NCI-H1930 (cell line): ENCODE measurements at places on chromosomes 4 and X.

DNA sequence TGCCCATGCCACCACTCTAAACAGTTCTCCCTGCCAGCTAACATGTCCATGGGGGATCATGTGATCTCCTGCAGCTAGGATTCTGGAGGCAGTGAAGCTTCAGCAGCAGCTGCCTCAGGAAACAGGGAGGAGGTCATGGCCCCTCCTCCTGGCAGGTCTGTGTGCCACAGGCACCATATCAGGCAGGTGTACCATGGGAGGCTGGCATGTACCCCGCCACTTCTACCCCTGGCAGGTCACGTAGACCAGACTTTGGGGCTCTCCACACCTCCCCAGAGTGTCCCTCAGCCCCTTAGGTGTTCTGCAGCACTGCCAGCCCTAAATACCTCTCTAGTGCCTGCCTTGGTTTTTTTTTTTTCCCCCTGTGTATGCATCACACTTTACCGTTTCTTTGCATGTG is 110.5 kb upstream of the FAM47C start:
- no peak for DNase-seq

GRCh38 chrX:152960115-152960514 is 33.8 kb downstream of the PNMA5 start:
- DNase-seq, result no peak

- no peak for DNase-seq
Measured at GRCh38 chrX:54029529-54030143, 14.6 kb downstream of the PHF8 start.

GRCh38 chrX:109773374-109773773 is 40.3 kb upstream of the ACSL4 start:
- DNase-seq, result no peak

GRCh38 chr4:173291899-173292298 is 42.3 kb downstream of the HMGB2 start:
- DNase-seq, result no peak

- no peak for DNase-seq
Measured at GRCh38 chr4:28508636-28509035, 1648.0 kb downstream of the STIM2 start.

DNA sequence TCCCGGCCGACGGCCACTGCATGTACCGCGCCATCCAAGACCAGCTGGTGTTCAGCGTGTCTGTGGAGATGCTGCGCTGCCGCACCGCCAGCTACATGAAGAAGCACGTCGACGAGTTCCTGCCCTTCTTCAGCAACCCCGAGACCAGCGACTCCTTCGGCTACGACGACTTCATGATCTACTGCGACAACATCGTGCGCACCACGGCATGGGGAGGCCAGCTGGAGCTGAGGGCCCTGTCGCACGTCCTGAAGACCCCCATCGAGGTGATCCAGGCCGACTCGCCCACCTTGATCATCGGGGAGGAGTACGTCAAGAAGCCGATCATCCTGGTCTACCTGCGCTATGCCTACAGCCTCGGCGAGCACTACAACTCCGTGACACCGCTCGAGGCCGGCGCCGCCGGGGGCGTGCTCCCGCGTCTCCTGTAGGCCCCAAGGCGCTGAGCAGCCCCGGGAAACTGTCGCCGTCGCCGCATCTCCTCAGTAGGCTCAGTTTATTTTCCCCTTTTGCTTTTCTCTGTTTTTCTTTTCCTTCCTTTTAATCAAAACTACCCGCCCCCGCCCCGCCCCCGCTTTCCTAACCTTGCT is 799 bp downstream of the OTUD6A start:
- DNase-seq, result no peak

DNA sequence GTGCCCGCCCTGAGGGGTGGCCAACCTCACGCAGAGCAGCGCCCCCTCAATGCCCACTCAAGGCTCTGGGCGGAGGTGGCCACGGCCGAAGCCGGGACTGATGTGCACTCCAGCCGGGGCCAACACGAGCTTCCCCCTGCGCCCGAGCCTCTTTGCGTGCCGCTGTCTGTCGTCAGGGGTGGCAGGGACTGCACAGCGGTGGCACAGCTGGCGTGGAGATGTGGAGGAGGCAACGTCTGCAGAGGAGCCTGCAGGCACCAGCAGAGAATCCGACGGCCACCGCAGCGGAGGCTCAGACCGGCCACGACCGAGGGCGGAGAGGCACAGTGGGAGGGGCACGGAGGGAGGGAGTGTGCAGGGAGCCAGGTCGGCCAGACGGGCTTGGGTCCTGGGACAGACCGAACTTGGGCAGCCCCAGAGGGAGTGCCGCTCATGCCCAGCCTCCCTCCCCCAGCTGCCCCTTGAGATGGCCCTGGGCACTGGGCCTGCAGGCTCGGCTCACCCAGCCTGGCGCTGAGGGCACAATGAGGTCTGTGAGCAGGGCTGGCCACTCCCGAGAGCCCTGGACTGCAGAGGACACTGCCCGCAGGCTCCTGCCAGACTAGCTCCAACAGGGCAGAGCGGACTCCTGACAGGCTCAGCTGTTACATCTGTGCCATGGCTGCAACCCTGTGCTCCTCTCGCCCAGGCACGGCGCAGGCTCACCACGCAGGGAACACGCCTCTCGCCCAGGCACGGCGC is 46.5 kb upstream of the CPLX1 start:
- no peak for DNase-seq
